ENCODE measurements at places on chromosomes 4 and X.

- peak; percentile 81 for DNase-seq
These were observed 947 bp upstream of the RPL10 start for GRCh38 chrX:154396973-154397887.

DNA sequence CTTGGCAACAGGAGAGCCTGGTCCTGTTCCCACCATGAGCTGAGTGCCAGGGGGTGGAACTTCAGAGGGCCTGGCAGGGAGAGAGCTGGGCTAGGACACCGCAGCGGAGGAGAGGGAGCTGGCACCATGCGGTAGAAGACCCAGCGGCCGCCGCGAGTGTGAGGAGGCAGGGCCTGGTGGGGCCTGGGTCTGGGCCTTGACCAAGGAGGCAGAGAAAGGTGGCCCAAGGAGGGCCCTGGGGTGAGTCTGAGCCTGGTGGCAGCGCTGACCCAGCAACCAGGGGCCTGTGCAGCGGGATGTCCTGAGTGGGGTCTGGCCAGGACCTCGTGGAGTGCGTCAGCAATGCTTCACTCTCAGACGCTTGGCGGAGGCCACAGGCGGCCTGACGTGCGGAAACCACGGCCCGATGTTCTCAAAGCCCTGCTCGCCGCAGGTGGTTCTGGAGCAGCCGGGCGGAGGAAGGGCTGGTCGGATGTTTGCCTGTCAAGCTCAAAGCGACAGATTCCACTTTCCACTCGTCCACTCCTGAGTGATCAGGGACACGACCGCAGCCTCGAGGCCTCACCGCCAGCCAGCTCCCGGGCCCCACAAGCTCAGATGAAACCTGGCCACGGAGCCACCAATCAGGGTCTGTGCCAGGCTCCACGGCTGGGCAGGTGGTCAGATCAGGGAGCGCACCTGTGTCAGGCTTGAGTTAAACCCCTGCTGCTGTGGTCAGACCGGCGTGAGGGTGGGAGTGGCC, 20.8 kb downstream of the ATP5ME start:
- no peak for DNase-seq

GRCh38 chr4:41095973-41096372, 118.4 kb downstream of the APBB2 start:
- peak; percentile 62 for DNase-seq

DNA sequence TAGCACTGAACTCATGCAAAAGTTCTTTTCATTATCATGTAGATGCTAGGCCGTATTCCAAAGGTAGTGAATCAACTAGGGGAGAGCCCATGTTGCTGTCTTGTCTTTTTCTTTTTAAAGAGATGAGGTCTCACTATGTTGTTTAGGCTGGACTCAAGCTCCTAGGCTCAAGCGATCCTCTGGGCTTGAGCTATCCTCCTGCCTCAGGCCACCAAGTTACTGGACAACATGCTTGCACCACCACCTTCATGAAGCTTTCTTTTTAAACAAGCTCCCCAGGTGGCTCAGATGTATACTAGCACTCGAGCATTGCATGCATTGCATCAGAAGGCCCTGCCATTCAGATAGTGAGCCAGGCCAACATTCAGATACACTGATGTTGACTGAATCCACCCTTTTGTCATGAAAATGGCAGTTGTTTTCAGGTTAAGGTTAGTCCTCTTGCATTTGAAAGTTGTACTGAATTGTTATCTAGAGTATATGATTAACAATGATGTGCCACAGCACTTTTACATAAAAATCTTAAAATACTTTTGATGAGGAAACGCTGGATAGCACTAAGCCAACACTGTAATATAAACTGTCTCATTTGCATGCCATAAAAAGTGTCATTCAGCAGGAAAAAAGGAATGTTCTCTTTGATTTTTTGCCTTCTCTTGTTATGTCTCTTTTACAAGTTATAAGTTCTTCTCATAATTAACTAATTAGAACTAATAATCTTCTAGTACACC, 76.7 kb downstream of the FNIP2 start:
- DNase-seq, result no peak

DNA sequence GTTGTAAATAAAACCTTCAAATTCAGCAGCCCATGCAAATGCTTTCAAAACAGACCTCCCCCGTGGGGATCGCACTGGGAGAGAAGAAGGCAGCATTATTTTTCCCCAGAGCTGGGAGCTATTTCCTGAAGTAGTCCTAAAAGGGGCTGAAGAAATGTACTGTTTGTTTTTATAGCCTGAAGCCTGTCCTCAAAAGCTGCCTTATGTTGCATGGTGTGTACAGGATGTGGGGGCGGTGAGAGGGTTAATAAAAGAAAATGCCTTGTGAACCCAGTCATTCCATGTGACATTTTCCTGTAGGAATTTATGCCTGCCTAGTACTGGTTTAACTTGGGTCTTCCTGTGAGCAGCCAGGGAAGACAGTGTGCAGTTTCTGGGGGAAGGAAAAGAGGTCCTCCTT, 144.1 kb downstream of the SOWAHB start:
- peak; percentile 91 for DNase-seq

DNA sequence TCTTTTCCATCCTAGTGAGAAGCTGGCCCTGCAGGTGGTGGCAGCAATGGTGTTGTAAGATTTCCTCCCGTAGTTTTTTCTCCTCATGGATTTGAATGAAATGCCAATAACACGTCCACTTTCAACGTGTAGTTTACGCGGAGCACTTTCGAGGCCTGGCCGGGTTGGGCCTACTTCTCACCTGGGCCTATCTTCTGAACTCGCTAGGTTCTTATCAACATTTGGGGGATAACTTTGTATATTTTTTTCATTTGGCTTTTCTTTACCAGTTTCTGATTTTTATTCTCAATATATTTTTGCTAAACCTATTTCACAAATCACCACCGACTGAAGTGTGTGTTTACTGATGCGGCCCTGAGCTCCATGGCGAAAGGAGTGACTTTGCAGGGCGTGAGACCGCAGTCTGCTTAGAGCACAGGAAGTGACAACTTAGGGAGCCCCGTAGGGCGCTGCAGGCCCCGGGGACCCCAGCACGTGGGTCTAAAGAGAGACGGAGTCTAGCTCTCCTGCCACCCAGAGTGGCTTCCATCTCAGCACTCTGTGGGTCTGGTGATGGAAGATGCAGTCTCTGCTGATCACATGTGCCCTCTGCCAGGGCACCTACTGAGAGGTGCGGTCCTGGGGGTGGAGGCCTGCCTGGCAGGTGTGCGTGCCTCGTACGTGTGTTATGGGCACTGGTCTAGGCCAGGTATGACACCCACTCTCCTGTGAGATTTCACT, 29.1 kb downstream of the NELFA start:
- DNase-seq, result no peak

DNA sequence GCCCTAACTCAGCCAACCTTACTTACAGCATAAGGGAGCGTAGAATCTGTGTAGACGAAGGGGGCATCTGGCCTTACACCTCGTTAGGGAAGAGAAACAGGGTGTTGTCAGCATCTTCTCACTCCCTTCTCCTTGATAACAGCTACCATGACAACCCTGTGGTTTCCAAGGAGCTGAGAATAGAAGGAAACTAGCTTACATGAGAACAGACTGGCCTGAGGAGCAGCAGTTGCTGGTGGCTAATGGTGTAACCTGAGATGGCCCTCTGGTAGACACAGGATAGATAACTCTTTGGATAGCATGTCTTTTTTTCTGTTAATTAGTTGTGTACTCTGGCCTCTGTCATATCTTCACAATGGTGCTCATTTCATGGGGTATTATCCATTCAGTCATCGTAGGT, 14.6 kb downstream of the PLP1 start:
- peak; percentile 17 for DNase-seq

DNA sequence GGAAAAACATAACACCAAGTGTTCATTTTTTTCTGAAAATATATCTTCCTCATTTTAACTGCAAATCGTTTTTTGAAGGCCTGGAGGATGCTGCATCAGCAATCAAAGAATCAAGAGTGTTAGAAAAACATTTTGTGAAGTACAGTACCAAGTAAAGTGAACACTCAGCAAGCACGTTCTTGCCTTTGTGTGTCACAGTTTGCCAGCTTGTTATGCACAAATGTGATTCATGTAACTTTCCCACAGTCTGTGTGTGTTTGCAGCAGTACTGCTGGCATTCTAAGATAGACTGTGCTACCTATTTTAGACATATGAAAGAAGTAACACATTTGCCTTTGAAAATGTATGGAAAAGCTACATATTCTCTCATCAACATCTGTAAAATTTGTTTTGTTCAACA, 1617.7 kb downstream of the RPA4 start:
- DNase-seq, result no peak

DNA sequence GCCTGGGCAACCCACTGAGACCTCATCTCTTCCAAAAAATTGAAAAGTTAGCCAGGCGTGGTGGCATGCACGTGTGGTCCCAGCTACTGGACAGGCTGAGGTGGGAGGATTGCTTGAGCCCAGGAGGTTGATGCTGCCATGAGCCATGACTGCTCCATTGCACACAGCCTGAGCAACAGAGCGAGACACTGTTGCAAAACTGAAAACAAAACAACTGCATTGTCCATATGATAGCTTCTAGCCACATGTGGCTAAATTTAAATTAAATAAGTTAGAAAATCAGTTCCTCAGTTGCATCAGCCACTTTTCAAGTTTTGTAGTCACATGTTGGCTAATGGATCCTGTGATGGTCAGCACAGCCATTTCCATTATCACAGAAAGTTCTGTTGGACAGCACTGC, 67.9 kb downstream of the GAB1 start:
- DNase-seq, result no peak

GRCh38 chr4:78534286-78534955, 17.1 kb upstream of the ANXA3 start:
- peak; percentile 44 for DNase-seq

DNA sequence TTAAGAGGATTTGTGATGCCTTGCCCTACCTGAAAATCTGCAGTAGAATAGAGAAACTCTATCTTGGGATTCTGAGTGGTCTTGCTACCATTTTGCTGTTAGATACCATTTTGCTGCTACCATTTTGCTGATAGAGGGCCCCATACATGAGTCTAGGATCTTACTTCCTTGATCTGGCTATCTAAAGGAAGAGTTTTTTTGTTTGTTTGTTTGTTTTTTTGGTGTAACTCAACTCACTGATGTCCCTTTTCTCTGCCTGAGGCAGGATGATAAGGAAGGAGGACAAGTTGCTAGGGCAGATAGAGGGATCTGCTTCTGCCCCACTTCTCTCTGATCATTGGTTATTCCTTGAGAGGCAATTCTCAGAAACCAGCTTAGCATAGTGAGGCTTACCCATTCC, 31.0 kb downstream of the XK start:
- no peak for DNase-seq

GRCh38 chr4:10066670-10067651, 45.7 kb upstream of the SLC2A9 start:
- no peak for DNase-seq

- DNase-seq, result no peak
These were observed 31.0 kb downstream of the TAB3 start for GRCh38 chrX:30858098-30858497.

- DNase-seq, result no peak
These were observed 118.8 kb downstream of the PSAPL1 start for GRCh38 chr4:7315935-7316334.

- DNase-seq, result peak; percentile 50
These were observed 235.2 kb upstream of the HDX start for GRCh38 chrX:84737471-84737871.

DNA sequence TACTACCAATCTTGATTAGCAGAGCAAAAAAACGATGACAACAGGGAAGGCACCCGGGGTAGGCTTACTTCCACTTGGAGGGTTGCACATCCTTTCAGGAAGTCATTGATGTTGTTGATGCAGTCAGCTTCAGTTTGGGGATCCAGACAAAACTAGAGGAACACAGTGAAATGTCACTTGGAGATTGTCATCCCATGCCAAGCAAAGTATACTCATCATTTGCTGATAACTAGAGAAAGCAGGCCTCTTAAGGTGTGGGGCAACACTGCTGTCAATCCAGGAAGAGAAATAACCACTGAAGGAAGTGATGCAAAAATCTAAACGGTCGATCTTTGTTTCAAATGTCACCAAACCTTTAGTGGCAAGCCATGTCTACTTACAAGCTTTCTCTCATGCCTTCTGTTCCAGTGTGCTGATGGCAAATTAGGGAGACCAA, 1.4 kb downstream of the ARHGEF6 start:
- DNase-seq, result peak; percentile 9

- DNase-seq, result peak; percentile 63
These were observed 116.4 kb downstream of the RAP1GDS1 start for GRCh38 chr4:98377559-98377958.

- DNase-seq, result no peak
These were observed 286.9 kb downstream of the PACRGL start for GRCh38 chr4:20987191-20987590.

GRCh38 chrX:102154900-102155805, 624 bp downstream of the BEX5 start:
- DNase-seq, result peak; percentile 8

- DNase-seq, result peak; percentile 44
These were observed 382.6 kb upstream of the NOCT start for GRCh38 chr4:138632856-138633579.

DNA sequence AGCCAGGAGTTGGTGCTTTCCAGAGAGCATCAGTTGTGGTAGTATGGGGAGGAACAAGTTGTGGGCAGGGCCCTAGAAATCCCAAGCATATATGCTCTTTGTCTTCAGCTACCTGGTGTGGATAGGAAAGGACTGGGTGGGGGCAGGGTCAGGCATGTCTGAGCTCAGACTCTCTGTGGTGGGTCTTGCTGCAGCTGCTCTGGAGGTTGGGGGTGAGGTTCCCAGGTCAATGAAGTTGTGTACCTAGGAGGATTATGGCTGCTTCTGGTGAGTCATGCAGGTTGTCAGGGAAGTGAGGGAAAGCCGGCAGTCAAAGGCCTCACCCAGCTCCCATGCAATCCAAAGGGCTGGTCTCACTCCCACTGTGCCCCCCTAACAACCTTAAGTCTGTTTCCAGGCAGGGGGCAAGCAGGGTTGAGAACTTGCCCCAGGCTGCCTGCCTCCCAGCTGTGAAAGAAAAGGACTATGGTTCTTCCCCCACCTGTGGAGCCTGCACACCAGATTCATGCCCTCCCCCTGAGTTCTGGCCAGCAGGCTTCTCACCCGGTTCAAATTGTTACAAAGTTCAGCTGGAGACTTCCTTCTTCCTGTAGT, 30.4 kb upstream of the QRFPR start:
- no peak for DNase-seq

DNA sequence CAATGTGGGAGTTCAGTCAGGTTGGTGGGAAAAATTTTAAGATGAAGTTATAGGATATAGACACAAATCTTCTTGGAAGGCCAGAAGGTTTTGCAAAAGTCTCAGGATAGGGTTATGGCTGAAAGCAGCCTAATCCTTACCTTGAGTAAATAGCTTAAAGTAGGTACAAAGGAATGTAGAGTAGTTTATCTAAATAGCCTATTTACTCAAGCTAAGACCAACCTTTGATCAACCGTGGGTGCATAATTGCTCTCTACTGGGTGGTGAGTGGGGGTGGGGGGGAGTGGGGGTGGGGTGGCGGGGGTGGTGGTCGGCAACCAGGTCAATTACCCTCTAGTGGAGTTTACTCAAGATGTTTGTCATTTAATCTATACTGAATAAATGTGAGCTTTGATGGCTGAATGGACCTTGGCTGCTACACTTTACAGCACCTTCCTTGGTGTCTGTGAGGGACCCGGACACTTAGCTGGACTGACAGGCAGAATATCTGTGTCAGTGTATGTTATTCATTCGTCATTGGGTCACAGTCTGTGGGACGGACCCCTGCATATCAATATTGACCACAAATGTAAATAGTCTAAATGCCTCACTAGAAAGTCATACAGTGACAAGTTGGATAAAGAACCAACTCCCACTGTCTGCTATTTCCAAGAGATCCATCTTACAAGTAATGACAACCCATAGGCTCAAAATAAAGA, 545.7 kb upstream of the PABPC4L start:
- DNase-seq, result no peak

Data from GM23248 (cell line).